ENCODE measurements at places on chromosomes 2 and 18.

GRCh38 chr2:213296270-213296669 is 12.0 kb downstream of the SPAG16 start:
- no peak for DNase-seq

DNA sequence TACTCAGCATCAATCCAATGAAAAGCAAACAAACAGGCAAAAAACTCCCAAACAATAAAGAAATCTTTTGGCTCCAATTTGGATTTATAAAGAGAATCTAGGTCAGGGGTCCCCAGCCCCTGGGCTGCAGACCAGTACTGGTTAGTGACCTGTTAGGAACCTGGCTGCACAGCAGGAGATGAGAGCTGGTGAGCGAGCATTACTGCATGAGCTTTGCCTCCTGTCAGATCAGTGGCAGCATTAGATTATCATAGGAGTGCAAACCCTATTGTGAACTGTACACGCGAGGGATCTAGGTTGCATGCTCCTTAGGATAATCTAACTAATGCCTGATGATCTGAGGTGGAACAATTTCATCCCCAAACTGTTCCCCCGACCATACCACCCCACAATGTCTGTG is 102.2 kb downstream of the KIAA1328 start:
- DNase-seq, result no peak

- no peak for DNase-seq
Measured at GRCh38 chr2:162731917-162732804, 106.4 kb downstream of the KCNH7 start.

GRCh38 chr2:127740665-127741288 is 39.5 kb downstream of the SFT2D3 start:
- no peak for DNase-seq

DNA sequence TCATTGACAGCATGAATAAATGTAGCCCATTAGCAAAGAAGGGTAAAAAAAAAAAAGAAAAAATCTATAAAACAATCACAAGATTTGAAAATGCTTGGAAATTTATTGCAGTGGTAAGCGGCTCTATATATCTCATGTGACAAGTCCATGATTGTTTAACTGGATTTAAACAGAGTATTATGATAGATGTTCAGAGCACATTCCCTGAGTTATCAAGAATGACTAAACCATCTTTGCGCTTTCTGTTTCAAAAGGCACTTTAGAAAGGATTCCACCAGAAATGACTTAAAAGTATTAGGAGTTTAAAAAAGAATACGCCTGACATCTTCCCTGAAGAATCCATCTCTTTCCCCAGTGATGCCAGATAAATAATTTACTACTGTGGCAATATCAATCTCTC is 409.5 kb upstream of the UBE2E3 start:
- DNase-seq, result no peak

GRCh38 chr2:53941749-53942148 is 29.0 kb downstream of the PSME4 start:
- no peak for DNase-seq

DNA sequence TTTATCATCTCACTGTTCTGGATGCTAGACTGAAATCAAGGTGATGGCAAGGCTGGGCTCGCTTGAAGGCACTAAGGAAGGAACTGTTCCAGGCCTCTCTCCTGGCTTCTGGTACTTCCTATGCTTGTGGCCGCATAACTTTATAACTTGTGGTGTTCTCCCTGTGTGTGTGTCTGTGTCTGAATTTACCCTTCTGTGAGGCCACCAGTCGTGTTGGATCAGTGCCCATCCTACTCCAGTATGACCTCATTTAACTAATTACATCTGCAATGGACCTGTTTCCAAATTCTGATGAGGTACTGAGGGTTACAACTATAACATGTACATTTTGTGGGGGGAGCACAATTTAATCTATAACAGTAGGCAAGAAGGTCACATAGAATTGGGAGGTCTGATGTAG is 41.6 kb downstream of the LYPD6B start:
- DNase-seq, result no peak

DNA sequence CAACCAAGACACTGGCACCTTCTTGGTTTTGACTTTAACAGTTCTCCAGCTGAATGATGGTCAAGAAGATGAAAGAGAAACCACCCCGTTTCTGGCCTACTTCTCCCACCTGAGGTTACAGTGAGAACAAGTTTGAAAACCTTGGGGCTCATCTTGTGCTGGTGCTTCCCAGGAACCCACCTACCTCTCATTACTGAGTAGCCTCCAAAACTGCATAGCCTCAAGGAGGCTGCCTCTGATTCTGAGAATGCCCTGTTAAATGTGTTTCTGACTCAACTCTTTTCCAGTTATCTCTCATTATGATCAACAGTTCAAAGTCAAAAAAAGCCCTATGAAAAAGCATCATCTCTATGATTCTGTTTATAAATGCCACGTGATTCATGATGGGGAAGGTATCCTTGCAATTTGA is 121.9 kb downstream of the CACNB4 start:
- DNase-seq, result no peak

GRCh38 chr2:95232232-95232631 is 24.9 kb downstream of the ZNF892 start:
- no peak for DNase-seq

GRCh38 chr2:60581433-60582282 is 28.2 kb upstream of the BCL11A start:
- DNase-seq, result peak; percentile 38

- DNase-seq, result no peak
Measured at GRCh38 chr2:96602330-96602823, 35.7 kb downstream of the KANSL3 start.

Data from stimulated activated CD4-positive, alpha-beta T cell treated with anti-CD3 and anti-CD28 coated beads, Interleukin-1b, Interleukin-23, amount 100 ng/mL, for 1 hour (primary cell).